Brain pericyte (primary cell): ENCODE measurements at places on chromosomes 1 and 21.
A peak's percentile ranks its signal among the peaks of the same experiment; 100 is the strongest.

DNA sequence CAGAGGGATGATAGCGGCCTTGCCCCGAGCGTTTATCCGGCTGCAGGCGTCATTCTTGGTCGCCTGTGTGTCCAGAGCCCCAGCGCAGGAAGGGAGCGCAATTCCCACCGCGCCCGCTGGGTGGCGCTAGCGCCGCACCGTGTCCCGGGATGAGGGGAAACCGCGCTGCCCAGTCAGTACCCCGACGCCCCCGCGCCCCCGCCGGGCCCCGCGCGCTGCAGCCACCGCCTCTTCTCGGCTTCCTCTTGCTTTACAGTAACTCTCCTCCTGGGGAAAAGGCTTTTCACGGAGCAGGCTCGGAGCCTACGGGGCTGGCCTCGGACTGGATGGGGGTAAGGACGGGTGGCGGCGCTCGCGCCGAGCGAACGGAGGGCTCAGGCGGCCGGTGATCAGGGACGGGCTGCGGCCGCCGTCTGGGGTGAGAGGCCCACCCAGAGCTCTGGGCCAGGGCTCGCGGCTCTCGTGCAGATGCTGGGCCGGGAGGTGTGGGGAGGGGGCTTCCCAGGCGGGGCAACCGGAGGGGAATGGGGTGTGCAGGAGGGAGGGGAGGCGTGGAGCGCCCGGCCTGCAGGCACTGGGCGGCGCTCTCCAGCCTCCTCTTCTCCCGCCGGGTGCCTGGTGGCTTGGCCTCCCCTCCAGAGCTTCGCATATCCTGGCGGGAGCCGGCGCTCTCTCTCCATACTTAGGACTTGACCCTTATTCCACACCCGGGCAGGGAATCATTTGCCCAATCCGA, 29.8 kb downstream of the TEX35 start:
- peak; percentile 56 for DNase-seq

- DNase-seq: no peak
These were observed 8.8 kb downstream of the OBSCN start for GRCh38 chr1:228216371-228217320.

DNA sequence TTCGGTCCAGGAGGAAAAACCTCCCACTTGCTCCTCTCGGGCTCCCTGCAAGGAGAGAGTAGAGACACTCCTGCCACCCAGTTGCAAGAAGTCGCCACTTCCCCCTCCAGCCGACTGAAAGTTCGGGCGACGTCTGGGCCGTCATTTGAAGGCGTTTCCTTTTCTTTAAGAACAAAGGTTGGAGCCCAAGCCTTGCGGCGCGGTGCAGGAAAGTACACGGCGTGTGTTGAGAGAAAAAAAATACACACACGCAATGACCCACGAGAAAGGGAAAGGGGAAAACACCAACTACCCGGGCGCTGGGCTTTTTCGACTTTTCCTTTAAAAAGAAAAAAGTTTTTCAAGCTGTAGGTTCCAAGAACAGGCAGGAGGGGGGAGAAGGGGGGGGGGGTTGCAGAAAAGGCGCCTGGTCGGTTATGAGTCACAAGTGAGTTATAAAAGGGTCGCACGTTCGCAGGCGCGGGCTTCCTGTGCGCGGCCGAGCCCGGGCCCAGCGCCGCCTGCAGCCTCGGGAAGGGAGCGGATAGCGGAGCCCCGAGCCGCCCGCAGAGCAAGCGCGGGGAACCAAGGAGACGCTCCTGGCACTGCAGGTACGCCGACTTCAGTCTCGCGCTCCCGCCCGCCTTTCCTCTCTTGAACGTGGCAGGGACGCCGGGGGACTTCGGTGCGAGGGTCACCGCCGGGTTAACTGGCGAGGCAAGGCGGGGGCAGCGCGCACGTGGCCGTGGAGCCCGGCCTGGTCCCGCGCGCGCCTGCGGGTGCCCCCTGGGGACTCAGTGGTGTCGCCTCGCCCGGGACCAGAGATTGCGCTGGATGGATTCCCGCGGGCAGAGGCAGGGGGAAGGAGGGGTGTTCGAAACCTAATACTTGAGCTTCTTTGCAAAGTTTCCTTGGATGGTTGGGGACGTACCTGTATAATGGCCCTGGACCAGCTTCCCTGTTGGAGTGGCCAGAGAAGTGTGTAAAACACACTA, 45.3 kb downstream of the MRPL39 start:
- no peak for DNase-seq

GRCh38 chr1:202018468-202019234, 8.3 kb downstream of the ELF3 start:
- no peak for DNase-seq

DNA sequence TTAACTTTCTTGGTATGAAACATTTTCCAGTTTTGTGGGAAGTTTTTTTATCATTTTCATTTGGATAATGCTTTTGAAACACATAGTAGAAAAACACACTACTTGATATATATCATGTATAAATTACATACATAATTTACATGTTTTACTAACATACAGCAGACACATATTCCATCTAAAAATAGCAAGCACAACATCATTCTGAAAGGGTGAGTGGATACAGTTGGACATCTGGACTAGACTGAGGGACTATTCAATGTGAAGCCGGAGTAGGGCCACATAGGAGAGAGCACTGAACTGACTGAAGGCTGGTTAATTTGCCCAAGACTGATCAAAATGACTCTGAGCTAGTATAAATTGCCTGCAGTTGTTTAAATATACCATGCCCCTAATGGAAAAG, 11.7 kb downstream of the CDKN2C start:
- DNase-seq: no peak

DNA sequence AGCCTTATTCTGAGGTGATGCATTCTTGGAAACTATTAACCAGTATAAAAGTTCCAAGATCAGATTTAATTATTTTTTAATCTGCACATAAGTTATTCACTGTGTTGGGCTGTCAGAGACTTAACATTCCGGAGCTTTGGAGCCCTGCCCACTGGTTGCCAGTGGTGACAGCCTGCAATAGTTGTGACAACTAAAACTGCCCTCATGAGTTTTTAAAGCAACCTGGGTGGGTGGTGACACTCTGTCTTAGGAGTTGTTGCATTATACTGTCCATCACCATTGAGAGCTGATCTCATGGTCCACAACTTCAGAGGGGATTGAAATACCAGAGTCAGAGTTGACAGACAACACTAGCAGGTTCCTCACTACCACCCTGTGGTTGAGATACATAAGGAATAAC, 653.9 kb upstream of the USP24 start:
- no peak for DNase-seq

- DNase-seq: no peak
These were observed 21.5 kb upstream of the TMCO2 start for GRCh38 chr1:40226192-40226591.

- DNase-seq: no peak
These were observed 243 bp downstream of the C1orf21 start for GRCh38 chr1:184387069-184387475.

DNA sequence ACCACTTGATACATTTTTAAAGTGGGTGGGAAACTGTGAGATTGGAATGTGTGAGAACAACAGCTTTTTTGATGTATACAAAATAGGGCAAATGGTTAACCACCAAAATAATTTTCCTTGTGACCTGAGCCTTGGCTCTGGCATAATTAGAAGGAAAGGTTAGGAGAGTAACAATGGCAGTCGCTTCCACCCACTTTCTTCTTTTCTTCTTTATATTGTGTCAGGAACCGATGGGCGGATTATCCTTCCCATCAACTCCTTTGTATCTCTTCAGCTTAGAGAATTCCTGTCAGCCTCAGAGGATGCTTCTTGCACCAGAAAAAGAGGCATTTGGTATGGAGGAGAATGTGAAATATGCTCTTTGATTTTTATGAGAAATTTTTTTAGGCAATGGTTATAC, 90.6 kb downstream of the SDCCAG8 start:
- no peak for DNase-seq

DNA sequence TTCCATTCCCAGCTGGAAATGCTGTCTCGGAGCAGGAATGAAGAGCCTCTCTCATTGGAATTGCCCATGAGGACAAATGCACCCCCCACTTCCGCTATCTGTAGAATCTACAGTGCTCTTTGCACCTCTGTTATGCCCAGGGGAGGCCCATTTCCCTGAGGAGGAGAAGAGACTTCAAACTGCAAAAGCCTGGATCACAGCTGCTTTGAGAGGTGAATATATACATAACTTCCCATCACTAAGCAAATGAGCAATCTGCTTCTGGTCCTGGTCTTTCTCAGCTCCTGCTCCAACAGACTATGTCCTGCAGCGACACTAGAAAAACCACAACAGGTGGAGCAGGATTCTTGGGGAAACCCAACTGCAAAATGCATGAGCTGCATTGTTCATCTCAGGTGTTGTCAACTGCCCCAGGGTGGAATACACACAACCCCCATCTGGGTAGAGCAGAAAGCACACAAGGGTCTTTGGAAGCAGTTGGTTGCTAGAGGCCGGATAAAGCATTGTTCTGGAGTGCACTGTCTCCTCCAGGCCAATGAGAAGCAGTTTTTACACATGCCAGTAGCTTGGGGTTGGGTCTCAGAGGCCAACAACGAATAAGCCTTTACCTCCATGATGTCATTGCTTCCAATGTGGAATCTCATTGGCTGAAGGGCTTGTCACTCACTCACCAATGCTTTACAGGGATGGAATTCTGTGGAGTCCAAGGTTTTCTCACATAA, 67.7 kb upstream of the RAB4A start:
- no peak for DNase-seq

DNA sequence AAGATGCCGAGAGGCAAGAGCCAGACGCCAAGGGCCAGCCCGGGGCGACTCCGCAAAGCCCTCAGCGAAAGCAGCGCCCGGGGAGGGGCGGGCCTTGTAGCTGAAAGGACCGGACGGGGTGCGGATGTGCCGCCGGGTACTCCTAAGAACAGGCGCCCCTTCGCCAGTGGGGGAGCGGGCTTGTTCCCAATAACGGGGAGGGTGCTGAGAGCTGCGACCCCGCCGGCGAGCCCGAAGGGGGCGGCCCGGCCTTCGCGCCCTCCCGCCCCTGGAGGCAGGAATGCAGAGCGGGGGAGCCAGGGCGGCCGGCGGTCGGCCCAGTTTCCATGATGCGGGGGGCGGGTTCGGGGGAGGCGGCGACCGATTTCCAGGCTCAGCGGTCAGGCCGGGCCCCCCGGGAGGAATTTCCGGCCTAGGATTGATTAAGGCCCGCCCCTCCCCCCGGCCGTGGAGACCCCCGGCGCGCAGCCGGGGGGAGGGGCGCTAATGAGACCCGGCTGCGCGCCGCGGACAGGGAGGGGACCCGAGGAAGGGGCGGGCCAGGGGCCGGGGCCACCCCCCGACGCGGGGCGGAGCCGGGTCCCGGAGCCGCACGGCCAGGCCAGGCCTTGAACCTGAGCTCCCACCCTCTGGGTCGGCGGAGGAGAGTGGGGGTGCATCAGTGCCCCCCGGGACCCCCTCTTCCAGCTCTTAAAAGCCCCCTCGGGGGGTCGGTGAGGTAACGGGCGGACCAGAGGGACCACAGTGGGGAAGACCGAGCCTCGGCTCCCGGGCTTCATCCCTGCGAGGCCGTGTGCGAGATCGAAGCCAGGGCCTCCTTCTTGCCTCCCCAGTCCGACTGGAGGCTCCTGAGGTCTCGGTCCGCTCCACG, 898 bp upstream of the TMEM200B start:
- peak; percentile 47 for DNase-seq

GRCh38 chr1:14994841-14995437, 158.6 kb upstream of the TMEM51 start:
- no peak for DNase-seq

GRCh38 chr1:181083842-181084605, 4.5 kb upstream of the IER5 start:
- DNase-seq: no peak

DNA sequence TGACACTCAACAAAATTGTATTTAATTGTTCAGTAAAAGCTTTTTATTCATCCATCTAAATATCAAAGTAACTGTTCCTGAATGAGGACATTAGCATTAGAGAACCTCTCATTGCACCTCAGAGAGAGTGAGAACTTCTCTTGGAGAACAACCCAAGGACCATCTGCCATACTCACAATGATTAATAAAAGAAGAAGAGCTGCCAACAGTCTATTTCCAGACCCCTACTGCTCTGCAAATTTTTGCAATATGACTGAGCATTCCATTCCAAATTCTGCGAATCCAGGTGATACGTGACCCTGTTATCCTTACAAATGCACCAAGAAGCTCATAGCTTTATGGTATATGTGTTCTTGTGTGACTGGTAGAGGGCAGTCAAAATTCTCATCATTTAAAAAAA, 422.5 kb downstream of the NEGR1 start:
- no peak for DNase-seq

DNA sequence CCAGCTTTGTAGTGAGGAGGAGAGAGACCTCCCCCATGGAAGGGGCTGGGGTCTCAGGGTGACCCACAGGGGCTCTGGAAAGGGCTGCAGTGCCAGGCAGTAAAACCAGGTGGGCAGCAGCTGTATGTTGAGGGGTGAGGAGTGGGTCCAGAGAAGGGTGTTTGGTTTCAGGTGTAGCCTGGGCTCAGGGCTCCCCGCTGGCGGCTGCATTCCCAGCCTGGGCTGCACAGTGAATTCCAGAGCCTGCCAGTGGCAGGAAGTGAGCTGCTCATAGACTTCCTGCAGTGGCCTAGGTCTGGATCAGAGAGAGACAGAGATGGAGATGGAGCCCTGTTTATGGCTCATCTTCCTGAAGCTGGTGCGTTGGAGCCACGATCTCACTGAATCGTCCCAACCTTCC, 356.4 kb downstream of the PTPRU start:
- DNase-seq: no peak

DNA sequence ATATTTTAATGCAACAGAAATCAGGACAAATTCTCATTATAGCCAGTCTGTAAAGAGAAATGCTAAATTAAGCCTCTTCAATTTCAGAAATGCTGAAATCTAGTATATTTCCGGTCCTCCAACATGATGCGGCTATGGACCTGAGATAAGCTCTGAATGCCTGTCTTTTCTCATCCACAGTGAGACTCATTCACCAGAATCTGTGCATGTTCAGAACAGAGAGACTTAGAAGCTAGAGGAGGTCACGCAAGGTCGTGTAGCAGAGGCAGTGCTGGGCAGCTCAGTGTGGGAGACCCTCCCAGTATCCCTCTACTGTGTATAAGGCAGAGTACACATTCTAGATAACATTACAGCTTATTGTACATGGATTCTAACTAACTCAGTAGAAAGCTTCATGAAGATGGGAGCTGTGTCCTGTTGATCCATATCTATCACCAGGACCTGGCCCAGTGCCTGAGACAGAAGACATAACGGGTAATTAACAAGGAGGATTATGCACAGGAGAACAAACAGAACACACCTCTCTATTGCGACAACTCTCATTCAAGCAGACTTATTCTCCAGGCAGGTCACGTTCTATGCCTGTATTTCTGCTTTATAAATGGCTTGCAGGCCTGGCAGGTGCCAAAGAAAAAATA, 97.0 kb upstream of the COA6 start:
- no peak for DNase-seq

DNA sequence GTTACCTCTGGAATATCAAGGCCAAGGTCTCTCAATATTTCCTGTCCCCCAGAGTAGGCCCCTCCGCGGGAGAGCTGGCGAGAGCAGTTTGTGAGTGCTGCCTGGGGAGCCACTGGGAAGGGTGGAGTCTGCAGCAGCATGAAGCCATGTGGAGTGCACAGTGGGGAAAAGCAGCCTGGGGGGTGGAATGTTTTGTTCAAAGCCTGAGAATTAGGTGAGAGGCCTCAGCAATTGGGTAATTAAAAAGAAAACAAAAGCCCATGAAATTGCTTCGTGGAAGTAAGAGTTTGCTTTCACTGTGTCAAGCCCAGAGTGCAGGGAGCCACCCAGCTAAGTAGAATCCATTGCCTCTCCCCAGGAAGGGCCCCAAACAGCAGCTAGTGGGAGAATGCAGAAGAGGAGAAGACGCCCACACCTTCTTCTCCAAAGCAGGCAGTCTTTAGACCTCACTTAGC, 30.2 kb upstream of the DISC1 start:
- no peak for DNase-seq

GRCh38 chr1:90564164-90564563, 152.9 kb downstream of the BARHL2 start:
- no peak for DNase-seq
